ENCODE measurements at places on chromosomes 7 and 10. TPM values are rescaled to one million over a fixed set of nuclear protein-coding genes. Genes with fewer than 3 reads are reported as not detected.

DNA sequence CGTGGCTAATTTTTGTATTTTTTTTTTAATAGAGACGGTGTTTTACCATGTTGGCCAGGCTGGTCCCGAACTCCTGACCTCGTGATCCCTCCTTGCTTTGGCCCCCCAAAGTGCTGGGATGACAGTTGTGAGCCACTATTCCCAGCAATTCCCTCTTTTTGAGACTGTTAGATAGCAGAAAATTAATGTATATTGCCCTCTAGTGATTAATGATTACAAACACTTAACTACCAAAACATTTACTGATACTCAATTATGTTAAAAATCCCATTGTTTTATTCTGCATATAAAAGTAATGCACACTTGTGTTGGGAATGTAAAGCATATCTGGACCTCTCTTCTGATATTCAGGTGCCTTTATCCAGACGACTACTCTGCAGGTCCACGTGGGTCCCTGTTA, 41.2 kb upstream of the COBL start:
- no peak for DNase-seq

GRCh38 chr10:90959826-90960225, 38.9 kb upstream of the ANKRD1 start:
- DNase-seq: no peak

- DNase-seq: no peak
Observed at GRCh38 chr10:49408519-49409306, 12.8 kb upstream of the DRGX start.

Gene BLNK
- polyA plus RNA-seq: 199 TPM

- DNase-seq: no peak
Observed at GRCh38 chr7:2473496-2474180, 2.6 kb downstream of the GRIFIN start.

Gene SCIN
- 0.48 TPM for polyA plus RNA-seq

DNA sequence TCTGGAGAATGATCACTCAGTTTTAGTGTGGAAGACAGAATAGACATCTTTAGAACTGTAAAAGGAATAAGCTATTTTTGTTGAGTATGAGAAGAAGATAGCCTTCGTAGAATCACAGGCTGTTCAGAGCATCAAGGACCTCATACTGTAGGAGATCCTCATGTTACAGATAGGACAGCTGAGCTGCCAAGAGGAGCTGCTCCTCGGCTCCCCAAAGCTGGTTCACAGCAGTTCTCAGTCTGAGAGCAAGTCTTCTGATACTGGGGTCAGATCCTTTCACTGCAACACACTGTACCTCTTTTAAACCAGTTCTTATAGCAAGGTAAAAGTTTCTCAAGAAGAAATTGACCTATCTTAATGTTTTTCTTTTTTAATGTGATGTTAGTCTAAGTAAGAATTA, 17.1 kb downstream of the CCNY start:
- DNase-seq: no peak

- DNase-seq: no peak
Observed at GRCh38 chr7:80153446-80153845, 18.8 kb downstream of the GNAI1 start.

- DNase-seq: no peak
Observed at GRCh38 chr10:129605986-129606518, 139.0 kb downstream of the MGMT start.

Data from naive B cell (primary cell).